ENCODE measurements at places on chromosomes 7 and 10. TPM values are rescaled to one million over a fixed set of nuclear protein-coding genes. Genes with fewer than 3 reads are reported as not detected.

The LIPM gene
- polyA plus RNA-seq = not detected

The VWA2 gene
- 1.6 TPM for polyA plus RNA-seq

The GBX1 gene
- polyA plus RNA-seq = not detected

The TSPAN13 gene
- polyA plus RNA-seq = 64.9 TPM

The CNNM1 gene
- polyA plus RNA-seq = 1.6 TPM

The NUTM2D gene
- polyA plus RNA-seq = 13.8 TPM

The SEMA3E gene
- polyA plus RNA-seq = 1.4 TPM

The MMP21 gene
- polyA plus RNA-seq = 0.19 TPM

The KIF11 gene
- polyA plus RNA-seq = 0.38 TPM

The INTS15 gene
- polyA plus RNA-seq = 21.1 TPM

The CDC14C gene
- not detected for polyA plus RNA-seq

The WNT2 gene
- 0.08 TPM for polyA plus RNA-seq

The WNT8B gene
- polyA plus RNA-seq = 0.14 TPM

The CXCL12 gene
- polyA plus RNA-seq = 35.9 TPM

The RARRES2 gene
- 246 TPM for polyA plus RNA-seq

The EVX1 gene
- 0.05 TPM for polyA plus RNA-seq

The GRID2IP gene
- polyA plus RNA-seq = 0.47 TPM

The TLX1 gene
- 0.19 TPM for polyA plus RNA-seq

The PAX4 gene
- polyA plus RNA-seq = not detected

The SPDYE1 gene
- polyA plus RNA-seq = not detected

The OR2F2 gene
- polyA plus RNA-seq = not detected

The PLEKHS1 gene
- 17.2 TPM for polyA plus RNA-seq

The CCDC126 gene
- polyA plus RNA-seq = 2.4 TPM

The CYP3A5 gene
- polyA plus RNA-seq = 219 TPM

The CYP3A7 gene
- polyA plus RNA-seq = 0.23 TPM

The LHPP gene
- polyA plus RNA-seq = 10.8 TPM

The ZNF394 gene
- 15.6 TPM for polyA plus RNA-seq

The UPK3B gene
- polyA plus RNA-seq = 2.9 TPM

The PCDH15 gene
- not detected for polyA plus RNA-seq

The BEND7 gene
- 7.3 TPM for polyA plus RNA-seq

The PRF1 gene
- polyA plus RNA-seq = 0.30 TPM

The SEMA3C gene
- 0.80 TPM for polyA plus RNA-seq

The SLC13A4 gene
- 0.08 TPM for polyA plus RNA-seq

The ANKRD30A gene
- polyA plus RNA-seq = not detected

The ARHGEF35 gene
- polyA plus RNA-seq = 7.1 TPM

The GSAP gene
- polyA plus RNA-seq = 22.7 TPM

The CC2D2B gene
- polyA plus RNA-seq = 0.47 TPM

The IFIT1 gene
- 11.4 TPM for polyA plus RNA-seq

The EGFR gene
- 6.5 TPM for polyA plus RNA-seq

The TUBB8 gene
- 0.16 TPM for polyA plus RNA-seq

The MET gene
- polyA plus RNA-seq = 2.7 TPM

The NUP42 gene
- polyA plus RNA-seq = 24.9 TPM

The DOCK4 gene
- 5.4 TPM for polyA plus RNA-seq

The ASZ1 gene
- not detected for polyA plus RNA-seq

The UCMA gene
- polyA plus RNA-seq = not detected
